Ecto neural progenitor cell (in vitro differentiated cells): ENCODE measurements at places on chromosomes 12 and 14.

DNA sequence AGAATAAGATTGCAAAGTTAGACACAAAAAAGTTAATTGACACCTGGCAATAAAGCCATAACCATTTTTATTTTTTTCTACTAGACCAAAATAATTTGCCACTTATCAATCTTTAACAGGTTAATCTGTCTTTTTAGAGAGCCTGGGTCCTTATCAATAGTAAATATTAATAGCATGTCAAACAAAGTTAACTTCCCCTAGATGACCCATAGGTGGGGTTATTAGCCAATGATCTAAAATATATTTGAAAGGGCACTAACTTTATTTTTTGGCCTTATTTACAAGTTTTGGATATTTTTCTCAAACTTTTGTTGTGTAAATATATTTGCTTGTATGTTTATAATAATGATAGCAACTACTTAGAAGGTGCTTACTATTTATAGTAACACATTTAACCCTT, 3.9 kb downstream of the ANKRD33 start:
- no peak for DNase-seq

- DNase-seq: no peak
Measured at GRCh38 chr12:627863-628741, 35.1 kb downstream of the NINJ2 start.

DNA sequence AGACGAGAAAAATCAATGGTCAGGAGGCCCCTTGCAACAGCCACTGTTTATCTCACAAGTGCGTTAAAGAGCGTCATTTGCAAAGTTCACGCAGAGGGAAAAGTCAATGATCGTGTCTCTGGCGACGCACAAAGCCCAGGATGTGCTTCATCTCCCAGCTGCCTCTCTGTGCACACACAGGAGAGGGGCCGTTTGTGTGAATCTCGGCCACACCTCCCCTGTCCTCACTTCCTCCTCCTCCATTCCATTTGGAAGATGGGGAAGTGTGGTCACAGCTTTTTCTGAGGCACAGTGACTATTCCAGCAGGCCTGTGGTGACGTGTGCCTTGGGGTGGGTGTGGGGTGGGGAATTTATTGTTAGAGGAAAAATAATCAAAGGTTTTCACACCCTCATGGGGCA, 90.4 kb downstream of the RBM19 start:
- DNase-seq: no peak

- no peak for DNase-seq
Measured at GRCh38 chr12:23810329-23810902, 139.1 kb downstream of the SOX5 start.

GRCh38 chr12:124408822-124409517, 114.1 kb downstream of the RFLNA start:
- no peak for DNase-seq

DNA sequence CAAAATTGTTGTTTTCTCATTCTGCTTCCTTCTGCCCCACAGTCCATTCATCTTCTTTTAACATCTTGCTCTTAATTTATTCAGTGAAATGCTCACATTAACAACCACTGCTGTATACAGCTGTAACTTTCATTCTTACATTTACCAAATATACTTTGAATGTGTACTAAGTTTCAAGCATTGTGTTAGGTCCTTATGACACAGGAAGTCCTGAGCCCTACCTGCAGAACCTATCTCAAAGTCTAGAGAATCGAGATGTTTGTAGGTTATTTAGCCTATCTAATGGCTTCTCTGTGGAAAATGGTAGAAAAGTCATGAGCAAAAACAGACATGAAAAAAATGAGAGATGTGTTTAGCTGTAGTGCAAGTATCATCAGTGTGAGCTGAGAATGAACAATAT, 117.6 kb upstream of the MGAT4C start:
- DNase-seq: no peak

DNA sequence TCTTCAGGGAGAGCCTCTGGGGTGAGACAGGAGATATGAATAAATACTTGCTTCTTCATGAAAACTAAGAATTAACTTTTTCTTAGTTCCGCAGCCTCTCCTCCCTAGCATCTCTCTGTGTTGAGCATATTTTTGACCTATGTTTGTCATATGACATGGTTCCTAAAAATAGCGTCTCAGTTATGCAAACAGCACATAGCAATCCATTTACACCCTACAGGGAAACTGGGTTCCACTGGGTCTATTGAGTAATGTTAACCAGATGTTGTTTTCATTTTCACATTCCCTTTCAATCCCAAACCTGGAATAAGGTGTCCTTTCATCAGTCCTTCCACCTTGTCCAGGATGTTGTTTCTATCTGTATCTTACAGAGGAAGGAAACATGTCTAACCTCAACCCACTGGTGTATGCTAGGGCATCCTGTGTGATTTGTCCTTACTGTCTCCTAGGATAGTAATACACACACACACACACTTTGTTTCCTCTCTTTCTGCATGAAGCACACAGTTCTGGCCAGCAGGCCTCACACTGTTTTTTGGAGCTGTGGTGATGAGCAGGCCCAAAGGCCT, 1543.5 kb downstream of the AACS start:
- no peak for DNase-seq

GRCh38 chr12:123040106-123040505, 59.6 kb downstream of the ARL6IP4 start:
- no peak for DNase-seq

DNA sequence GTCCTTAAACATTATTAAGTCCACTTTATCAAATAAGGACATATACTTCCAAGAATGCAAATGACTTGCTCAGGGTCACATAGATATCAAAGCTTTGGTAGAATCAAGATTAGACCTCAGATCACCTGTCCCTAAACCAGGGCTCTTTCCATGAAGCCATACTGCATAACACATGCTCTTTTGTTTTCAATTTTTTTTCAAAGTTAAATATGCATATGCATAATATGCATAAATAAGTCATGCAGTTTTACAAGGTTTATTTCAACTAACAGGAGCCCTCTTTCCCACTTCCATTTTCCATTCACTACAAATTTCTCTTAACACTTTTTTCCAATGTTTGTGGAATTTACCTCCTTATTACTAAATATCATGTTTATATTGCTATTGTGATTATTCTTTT, 53.1 kb downstream of the SIX1 start:
- no peak for DNase-seq

DNA sequence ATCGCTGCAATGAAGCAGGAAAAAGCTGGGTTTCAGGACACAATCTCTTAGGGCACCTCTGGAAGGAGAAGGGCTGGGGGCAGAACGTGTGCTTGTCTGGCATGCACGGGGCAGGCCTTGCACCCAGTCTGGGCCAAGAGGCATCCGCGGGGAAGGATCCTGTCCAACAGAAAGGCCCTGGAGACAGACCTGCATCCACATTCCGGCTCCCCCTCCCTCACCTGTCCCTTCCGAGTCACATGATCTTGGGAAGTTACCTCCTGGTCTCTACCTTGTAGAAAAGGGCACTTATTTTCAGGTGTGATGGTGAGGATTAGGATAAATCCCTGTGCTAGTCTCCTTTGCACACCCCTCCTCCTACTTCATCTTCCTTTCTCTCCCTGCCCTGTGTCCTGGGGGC, 25.4 kb downstream of the CLMN start:
- DNase-seq: no peak

- DNase-seq: no peak
Measured at GRCh38 chr12:100339071-100339470, 17.8 kb upstream of the SLC17A8 start.

- no peak for DNase-seq
Measured at GRCh38 chr12:71682466-71682865, 3.4 kb upstream of the TMEM19 start.

GRCh38 chr12:100433701-100434100, 40.0 kb upstream of the NR1H4 start:
- no peak for DNase-seq

DNA sequence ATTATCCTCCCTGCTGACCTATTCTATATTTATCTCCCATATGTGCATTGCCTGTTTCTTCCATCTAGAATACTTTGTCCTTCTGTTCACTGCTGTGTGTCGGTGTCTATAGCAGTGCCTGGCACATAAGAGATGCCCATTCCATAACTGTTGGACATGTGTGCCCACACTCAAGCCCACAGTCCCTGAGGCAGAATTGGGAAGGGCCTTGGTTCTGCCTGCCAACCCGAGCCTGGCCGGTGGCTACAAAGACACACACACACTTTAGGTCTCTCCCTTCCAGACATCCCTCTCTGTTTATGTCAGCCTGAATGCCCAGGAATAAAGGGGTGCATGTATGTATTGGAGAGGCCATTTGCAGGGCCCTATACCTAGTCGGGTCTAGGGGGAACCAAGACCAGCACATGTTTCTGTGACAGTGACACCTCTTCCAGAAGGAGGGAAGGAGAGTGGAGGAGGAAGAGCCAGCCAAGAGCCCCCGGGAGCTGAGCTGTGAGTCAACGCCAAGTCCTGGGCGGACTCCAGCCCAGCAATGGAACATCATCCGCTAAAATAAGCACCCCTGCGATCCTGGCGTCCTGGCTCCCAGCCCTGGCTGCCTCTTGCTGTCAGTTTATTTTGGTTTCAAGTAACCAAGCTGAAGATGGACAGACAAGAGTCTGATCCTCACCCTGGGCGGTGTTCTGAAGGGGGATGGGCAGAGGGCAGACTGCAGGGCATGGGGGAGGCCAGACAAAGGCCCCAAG, 4.3 kb upstream of the ASB2 start:
- no peak for DNase-seq

GRCh38 chr12:82057770-82058169, 298.6 kb upstream of the PPFIA2 start:
- DNase-seq: no peak

DNA sequence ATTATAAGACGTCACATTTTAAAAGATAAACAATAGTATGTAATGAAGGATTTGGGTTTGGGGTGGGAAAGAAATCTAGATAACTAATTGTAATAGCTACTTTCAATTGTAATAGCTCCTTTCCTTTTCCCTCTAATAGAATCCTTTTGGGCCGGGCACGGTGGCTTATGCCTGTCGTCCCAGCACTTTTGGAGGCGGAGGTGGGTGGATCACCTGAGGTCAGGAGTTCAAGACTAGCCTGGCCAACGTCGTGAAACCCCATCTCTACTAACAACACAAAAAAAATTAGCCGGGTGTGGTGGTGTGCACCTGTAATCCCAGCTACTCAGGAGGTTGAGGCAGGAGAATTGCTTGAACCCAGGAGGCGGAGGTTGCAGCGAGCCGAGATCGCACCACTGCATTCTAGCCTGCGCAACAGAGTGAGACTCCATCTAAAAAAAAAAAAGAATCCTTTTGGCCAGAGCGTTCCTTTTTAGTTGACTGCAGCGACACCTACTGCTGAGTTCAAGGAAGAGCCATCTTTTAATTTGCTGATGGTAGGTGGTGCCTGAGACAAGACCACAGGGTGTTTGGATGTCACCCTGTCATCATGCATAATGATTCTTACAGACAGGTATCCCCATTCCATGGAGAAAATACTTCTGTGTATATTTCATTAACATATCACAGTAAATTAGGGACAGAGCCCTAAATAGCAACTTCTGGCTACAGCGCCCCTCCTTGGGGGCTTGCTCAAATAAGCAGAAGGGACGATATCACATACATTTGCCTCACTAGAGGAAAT, 79.5 kb downstream of the ARMH4 start:
- peak; percentile 66 for DNase-seq

DNA sequence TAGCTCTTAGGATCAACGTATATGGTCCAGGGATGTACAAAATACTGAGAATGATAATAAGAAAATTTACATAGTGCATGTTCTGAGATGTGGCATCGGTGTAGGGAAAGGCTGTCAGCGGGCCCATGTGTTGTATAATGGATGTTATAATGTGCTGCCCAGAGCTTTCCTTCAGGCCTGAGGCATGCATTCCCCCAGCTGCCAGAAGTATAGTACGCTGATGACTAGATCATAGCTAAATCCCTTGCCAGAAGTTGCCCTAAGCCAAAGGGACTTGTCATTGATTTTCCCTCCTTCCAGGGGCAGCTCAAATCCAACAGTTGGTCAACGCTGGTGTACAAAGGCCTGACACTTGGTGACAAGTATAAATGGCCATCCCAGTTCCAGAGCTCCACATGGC, 6.5 kb upstream of the OR11G2 start:
- no peak for DNase-seq

GRCh38 chr12:66405395-66405794, 103.1 kb downstream of the HELB start:
- no peak for DNase-seq

DNA sequence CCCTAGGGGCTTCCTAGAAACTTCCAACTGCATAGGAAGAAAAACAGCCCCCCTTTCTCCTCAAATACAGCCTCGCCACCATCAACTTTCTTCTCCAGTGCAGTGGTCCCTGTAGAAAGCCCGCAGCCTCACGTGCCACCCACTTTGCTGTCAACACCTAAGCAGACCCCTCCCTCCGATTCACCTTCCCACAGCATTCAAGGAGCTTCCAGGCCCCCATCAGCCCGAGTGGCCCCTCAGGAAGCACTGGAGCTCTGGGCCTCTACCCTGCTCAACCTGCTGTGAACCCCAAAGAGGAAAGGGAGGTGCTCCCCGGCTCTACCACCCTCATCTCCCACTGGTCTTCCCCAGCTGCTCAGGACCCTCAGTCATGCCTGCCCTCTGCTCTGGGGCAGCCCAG, 55.0 kb downstream of the RNF34 start:
- DNase-seq: no peak

- DNase-seq: no peak
Measured at GRCh38 chr14:20775043-20775442, 6.0 kb upstream of the RNASE6 start.
